ENCODE measurements at places on chromosomes 7 and 10. TPM values are rescaled to one million over a fixed set of nuclear protein-coding genes. Genes with fewer than 3 reads are reported as not detected.
A peak's percentile ranks its signal among the peaks of the same experiment; 100 is the strongest.

- no peaks in the 10 kb centered on the region for H3K27me3 ChIP-seq
- H3K27ac ChIP-seq, result peak overlapping the region; percentile 96
- H3K36me3 ChIP-seq, result peaks cover 1% of the 10 kb centered on the region
- no peak for DNase-seq
- peak overlapping the region; percentile 93 for H3K4me3 ChIP-seq
- H3K4me1 ChIP-seq, result peaks cover 21% of the 10 kb centered on the region
Observed at GRCh38 chr10:30348378-30348776, 701 bp downstream of the MTPAP start.

DNA sequence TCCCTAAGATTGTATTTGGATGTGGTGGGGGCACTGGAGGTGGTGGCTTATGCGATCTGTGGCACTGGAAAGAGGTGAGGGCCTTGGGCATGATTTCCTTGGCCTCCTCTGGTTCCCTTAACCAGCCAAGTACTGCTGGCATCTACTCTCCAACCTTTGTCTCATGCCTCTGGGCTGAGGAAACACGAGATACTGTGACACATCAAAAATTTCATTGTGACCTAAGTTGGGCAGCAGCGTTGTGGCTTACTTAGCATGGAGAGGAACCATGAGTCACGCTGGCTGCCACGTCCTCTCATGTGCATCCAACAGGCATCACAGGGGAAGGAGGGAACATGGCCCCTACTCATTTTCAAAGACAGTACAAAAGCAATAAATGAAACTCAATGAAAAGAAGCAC lies 29.7 kb upstream of the GSDME start:
- peaks cover 4% of the 10 kb centered on the region for H3K4me1 ChIP-seq
- H3K27me3 ChIP-seq, result peaks cover 5% of the 10 kb centered on the region
- no peak for DNase-seq
- no peak overlapping the region for H3K4me3 ChIP-seq

DNA sequence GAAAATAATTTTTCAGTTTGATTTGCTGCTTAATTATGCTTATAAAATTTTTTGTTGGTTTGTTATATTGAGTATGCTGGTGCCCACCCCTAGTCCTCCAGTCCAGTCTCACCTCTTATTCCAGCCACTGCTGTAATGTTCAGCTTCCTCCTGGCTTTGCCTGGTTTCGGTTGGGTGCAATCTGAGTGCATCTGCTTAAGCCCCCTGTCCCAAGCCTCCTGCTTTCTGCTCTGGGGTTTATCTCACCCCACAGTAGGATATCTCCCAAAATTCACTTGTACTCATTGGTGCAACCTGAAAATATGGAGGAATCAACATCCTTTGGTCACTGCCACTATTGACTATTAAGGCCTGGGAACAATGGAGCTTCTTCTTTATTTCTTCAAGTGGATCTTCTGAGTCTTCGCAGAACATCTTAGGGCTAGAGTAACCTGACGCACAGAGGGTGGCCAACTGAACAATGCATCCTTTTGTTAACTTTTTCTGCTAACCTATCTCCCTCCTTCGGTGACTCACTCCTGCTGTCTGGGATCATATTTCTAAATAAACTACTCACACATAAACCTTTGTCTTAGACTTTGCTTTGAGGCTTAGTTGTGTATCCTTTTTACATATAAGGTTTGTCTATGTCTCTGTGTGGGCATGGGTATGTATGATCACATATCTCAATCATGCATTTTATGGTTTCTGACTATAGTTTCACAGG lies 19.1 kb upstream of the SOSTDC1 start:
- DNase-seq, result no peak
- no peak overlapping the region for H3K27ac ChIP-seq
- H3K36me3 ChIP-seq, result peaks cover 3% of the 10 kb centered on the region
- no peak overlapping the region for H3K4me3 ChIP-seq

GRCh38 chr10:23275355-23275754 lies 69.2 kb downstream of the C10orf67 start:
- no peak overlapping the region for H3K27ac ChIP-seq
- H3K36me3 ChIP-seq, result peaks cover 19% of the 10 kb centered on the region
- peaks cover 13% of the 10 kb centered on the region for H3K27me3 ChIP-seq
- DNase-seq, result no peak

GRCh38 chr10:24698270-24698669 lies 25.4 kb downstream of the ARHGAP21 start:
- no peaks in the 10 kb centered on the region for H3K27me3 ChIP-seq
- H3K4me3 ChIP-seq, result no peak overlapping the region
- H3K4me1 ChIP-seq, result peaks cover 9% of the 10 kb centered on the region
- H3K36me3 ChIP-seq, result no peaks in the 10 kb centered on the region

GRCh38 chr10:99522470-99523250 lies 10.1 kb upstream of the NKX2-3 start:
- H3K4me1 ChIP-seq, result peaks cover 8% of the 10 kb centered on the region

GRCh38 chr10:11286261-11286852 lies 268.7 kb downstream of the CELF2 start:
- no peak overlapping the region for H3K27ac ChIP-seq
- H3K4me1 ChIP-seq, result peaks cover 12% of the 10 kb centered on the region
- peaks cover 21% of the 10 kb centered on the region for H3K36me3 ChIP-seq
- DNase-seq, result no peak
- H3K4me3 ChIP-seq, result no peak overlapping the region

DNA sequence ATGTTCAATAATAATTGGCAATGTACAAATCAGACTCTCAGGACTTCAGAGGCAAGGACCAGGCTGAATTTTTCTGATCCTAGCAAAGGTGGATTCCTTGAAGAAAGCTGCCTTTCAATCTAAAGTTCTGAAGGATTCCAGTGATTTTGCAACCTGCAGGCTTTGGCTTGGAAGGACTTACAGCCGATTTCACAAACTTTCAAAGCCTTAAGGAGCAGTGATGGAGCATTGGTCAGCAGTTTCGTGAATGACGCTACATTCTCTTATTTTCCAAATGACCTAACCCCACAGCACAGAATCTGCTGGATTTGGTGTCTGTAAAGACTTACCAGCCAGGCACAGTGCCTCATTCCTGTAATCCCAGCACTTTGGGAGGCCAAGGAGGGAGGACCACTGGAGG lies 167.5 kb downstream of the ARHGAP12 start:
- H3K27me3 ChIP-seq, result no peaks in the 10 kb centered on the region
- no peak for DNase-seq
- peak overlapping the region; percentile 95 for H3K27ac ChIP-seq
- H3K4me3 ChIP-seq, result peak overlapping the region; percentile 93
- no peaks in the 10 kb centered on the region for H3K36me3 ChIP-seq
- peaks cover 14% of the 10 kb centered on the region for H3K4me1 ChIP-seq

DNA sequence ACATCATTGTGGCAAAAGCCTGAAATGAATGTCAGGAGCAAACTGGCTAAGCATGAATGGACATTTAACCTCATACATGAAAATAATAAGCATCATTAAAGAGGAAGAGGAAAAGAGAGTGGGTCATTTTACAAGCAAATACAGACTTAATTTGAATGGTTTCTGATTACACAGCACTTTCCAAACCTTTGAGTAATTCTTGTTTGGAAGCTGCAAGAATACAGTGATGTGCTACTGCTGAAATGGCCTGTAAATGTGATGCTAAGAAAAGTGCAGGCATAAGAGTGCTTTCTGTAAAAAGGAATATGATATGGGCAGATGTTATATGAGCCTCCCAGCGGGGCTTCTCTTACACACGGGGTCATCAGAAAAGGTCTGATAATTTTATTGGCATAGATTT lies 30.2 kb downstream of the TAS2R16 start:
- no peak for DNase-seq
- no peak overlapping the region for H3K27ac ChIP-seq
- no peaks in the 10 kb centered on the region for H3K36me3 ChIP-seq
- H3K4me1 ChIP-seq, result no peaks in the 10 kb centered on the region

DNA sequence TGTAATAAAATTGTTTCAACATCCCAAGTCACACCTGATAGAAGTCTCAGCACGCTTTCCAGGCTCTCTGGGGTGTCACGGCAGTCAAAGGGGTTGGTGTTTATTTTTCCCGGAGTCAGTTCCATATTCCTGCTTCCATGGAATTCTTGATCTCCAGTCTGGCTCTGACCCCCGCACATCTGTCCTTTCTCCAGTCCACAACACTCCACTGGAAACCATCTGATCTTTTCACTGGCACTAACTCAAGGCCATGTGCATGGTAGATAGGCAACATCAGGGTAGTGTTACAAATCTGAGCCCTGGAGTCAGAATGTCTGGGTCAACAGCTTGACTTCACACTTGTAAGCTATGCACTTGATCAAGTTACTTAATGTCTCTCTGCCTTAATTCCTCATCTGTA lies 176.2 kb downstream of the WDR11 start:
- H3K36me3 ChIP-seq, result no peaks in the 10 kb centered on the region
- H3K4me3 ChIP-seq, result no peak overlapping the region
- DNase-seq, result no peak
- H3K4me1 ChIP-seq, result no peaks in the 10 kb centered on the region
- peaks cover 9% of the 10 kb centered on the region for H3K27me3 ChIP-seq

- peaks cover 6% of the 10 kb centered on the region for H3K36me3 ChIP-seq
- peak overlapping the region; percentile 79 for H3K4me3 ChIP-seq
- H3K27me3 ChIP-seq, result peaks cover 41% of the 10 kb centered on the region
- no peak for DNase-seq
- no peak overlapping the region for H3K27ac ChIP-seq
Observed at GRCh38 chr10:16519908-16520861, 1.5 kb downstream of the C1QL3 start.

GRCh38 chr7:38842746-38843145 lies 66.2 kb downstream of the VPS41 start:
- H3K36me3 ChIP-seq, result peaks cover 19% of the 10 kb centered on the region
- no peak overlapping the region for H3K27ac ChIP-seq
- peaks cover 25% of the 10 kb centered on the region for H3K4me1 ChIP-seq
- DNase-seq, result no peak

- H3K4me3 ChIP-seq, result peak overlapping the region; percentile 91
- H3K36me3 ChIP-seq, result peaks cover 5% of the 10 kb centered on the region
- H3K27ac ChIP-seq, result peak overlapping the region; percentile 97
- DNase-seq, result peak; percentile 77
- H3K27me3 ChIP-seq, result no peaks in the 10 kb centered on the region
Observed at GRCh38 chr7:39951226-39952194, 1.5 kb downstream of the CDK13 start.

DNA sequence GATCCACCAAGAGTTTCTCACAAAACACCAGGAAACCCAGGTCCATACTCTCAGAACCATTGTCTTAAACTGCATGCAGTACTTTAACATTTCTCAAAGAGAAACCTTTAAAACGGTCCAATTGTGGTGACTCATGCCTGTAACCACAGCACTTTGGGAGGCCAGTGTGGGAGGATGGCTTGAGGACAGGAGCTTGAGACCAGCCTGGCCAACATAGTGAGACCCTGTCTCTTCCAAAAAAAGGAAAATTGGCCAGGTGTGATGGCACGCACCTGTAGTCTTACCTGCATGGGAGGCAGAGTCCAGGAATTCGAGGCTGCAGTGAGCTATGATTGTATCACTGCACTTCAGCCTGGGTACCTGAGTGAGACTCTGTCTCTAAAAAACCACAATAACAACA lies 97.5 kb upstream of the OIT3 start:
- no peaks in the 10 kb centered on the region for H3K27me3 ChIP-seq
- peaks cover 7% of the 10 kb centered on the region for H3K4me1 ChIP-seq
- no peaks in the 10 kb centered on the region for H3K36me3 ChIP-seq
- no peak overlapping the region for H3K4me3 ChIP-seq
- no peak overlapping the region for H3K27ac ChIP-seq

DNA sequence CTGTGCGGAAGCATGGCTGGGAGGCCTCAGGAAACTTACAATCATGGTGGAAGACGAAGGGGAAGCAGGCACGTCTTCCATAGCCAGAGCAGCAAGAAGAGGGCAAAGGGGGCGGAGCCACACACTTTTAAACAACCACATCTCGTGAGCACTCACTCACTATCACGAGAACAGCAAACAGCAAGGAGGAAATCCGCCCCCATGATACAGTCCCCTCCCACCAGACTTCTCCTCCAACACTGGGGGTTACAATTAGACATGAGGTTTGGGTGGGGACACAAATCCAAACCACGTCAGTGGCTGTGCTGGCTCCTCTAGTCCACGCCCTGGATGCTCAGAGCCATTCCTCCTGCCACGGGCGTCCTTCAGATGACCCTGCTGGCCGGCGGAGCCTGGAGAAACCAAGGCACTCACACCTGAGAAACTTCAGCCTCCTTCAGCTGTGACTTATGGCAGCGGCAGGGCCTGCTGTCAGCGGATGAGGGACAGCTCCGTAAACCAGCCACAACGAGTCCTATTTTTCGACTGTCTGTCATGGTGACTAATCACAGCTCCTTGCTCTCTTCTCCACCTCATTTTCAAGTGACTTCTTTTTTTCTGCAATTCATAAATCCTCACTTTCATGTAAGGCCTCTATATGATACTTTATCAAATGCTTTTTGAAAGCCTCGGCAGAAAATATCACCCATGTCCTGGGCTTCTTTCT lies 167.9 kb upstream of the PFKP start:
- H3K36me3 ChIP-seq, result no peaks in the 10 kb centered on the region
- H3K4me1 ChIP-seq, result no peaks in the 10 kb centered on the region
- DNase-seq, result no peak

- H3K27me3 ChIP-seq, result no peaks in the 10 kb centered on the region
- H3K4me1 ChIP-seq, result peaks cover 43% of the 10 kb centered on the region
- no peak overlapping the region for H3K4me3 ChIP-seq
- H3K27ac ChIP-seq, result no peak overlapping the region
- no peak for DNase-seq
Observed at GRCh38 chr10:125068406-125068805, 92.0 kb downstream of the CTBP2 start.

DNA sequence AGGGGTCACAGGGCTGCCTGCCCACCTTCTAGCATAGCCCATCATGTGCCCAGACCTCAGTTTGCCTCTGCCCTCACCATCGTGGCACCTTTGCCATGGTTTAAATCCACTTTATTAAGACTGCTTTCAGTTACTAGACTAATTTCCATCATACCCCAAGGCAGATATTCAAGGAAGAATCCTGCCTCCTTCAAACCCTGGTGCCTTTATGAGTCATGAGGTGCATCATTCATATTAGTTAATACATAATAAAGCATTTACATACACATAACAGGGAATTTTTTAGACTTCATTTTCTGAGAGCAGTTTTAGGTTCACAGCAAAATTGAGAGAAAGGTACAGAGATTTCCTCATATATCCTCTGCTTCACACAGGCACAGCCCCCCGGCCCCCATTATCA lies 62.8 kb downstream of the CXCL12 start:
- DNase-seq, result no peak
- H3K27ac ChIP-seq, result no peak overlapping the region
- peaks cover 1% of the 10 kb centered on the region for H3K4me1 ChIP-seq
- H3K4me3 ChIP-seq, result no peak overlapping the region
- H3K27me3 ChIP-seq, result peaks cover 8% of the 10 kb centered on the region

DNA sequence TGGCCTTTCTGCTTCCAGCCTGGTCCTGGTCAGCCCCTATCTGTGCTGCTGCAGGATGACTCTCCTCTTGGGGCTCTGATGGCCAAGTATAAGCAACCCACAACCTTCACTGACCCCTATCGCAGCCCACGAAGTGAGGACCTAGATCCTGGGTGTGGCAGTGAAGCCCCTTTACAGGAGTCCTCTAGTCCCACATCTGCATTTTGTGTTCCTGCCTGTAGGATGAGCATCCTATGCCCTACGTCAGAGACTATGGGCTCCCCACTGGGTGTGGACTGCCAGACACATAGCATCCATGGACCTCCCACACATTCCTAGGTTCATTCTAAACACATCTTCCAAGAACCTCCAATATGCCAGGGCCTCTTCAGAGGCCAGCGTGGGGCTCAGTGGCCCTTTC lies 29.0 kb downstream of the ARHGAP22 start:
- DNase-seq, result no peak
- H3K36me3 ChIP-seq, result no peaks in the 10 kb centered on the region
- H3K27ac ChIP-seq, result no peak overlapping the region
- peaks cover 61% of the 10 kb centered on the region for H3K4me1 ChIP-seq

GPER1 gene
- total RNA-seq, result 0.25 TPM

SPOCK2 gene
- 578 TPM for total RNA-seq

UMAD1 gene
- 20.1 TPM for total RNA-seq

FZD8 gene
- 0.63 TPM for total RNA-seq

AKR1C4 gene
- total RNA-seq, result not detected

EGR2 gene
- 1.1 TPM for total RNA-seq

SFMBT2 gene
- total RNA-seq, result 31.8 TPM

SYT15B gene
- not detected for total RNA-seq

XRCC2 gene
- total RNA-seq, result 1.1 TPM

SYT15 gene
- 1.6 TPM for total RNA-seq

SNCG gene
- total RNA-seq, result not detected

Data from naive thymus-derived CD8-positive, alpha-beta T cell (primary cell).